ENCODE measurements at places on chromosomes 12 and 14.

GRCh38 chr14:56379956-56380355 lies 199.6 kb upstream of the TMEM260 start:
- no peak for DNase-seq

GRCh38 chr14:79502136-79502750 lies 709.1 kb downstream of the DIO2 start:
- no peak for DNase-seq

DNA sequence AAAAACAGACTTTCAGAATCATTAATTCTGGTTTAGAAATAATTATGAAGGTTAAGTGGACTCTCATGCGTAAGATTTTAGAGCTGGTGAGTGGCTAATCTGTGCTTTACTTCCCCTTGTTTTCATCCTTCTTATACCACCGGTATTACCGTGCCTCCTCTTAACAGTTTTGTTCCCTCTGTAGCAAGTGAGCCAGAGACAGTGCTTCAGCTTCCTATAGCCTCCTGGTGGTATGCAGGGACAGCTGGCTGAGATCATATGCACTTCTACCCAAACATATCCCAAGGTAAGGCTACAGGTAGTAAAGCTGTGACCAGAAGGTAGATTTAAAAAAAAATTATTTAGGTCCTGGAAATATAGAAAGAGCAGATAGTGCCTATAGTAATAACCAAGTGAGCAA lies 55.2 kb downstream of the PDE3A start:
- no peak for DNase-seq

DNA sequence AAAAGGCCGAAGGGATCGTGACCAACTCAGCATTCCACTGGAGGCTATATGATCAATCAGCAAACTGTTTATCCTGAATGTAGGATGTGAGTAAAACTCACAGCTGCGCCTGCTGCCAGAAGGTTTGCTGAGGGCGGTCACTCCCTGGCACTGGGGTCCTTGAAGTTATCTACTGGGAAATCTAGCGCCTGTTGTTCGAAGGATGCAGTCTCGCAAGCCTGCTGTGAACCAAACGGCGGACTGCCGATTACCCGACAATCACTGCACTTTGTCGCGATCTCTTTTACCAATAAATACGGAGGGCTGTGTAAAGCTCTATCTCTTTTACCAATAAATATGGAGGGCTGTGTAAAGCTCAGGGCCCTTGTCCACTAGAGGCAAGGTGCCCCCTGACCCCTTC lies 12.9 kb downstream of the DDX51 start:
- no peak for DNase-seq

DNA sequence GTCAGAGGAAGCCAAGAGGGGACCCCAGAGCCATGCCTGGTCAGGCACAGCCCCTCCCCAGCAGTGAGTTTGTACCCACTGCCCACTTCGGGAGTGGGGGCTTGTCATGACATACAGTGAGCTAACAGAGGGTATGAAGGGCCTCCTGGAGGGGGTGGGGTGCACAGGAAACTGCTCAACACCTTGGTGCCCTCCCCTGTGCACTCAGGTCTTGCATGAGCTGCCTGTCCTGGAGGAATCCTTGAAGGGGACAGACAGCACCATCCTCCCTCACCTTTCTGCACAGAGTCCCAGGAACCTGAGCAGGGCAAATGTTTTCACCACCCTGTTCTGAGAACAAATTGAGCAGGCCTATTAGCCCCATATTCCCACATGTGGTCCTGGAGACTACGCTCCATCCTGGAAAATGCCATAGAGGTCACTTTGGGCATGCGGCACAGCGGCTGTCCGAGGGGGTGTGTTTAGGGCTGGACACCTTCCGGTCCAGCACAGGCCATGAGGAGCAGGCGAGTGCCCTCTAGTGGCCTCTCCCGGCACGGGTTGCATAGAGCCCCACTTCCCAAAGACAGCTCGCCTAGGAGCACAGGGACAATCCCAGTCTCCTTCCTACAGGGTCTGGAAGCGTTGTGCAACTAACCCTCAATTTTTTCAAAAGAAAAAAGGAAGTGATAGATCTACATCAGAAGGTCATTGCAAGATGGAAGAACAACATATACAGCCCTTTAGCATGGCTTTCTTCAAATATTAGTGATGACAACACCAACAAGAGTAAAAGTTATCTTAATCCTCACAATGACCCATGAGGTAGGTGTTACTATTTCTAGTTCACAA lies 31.9 kb upstream of the ZFP36L1 start:
- peak; percentile 77 for DNase-seq

DNA sequence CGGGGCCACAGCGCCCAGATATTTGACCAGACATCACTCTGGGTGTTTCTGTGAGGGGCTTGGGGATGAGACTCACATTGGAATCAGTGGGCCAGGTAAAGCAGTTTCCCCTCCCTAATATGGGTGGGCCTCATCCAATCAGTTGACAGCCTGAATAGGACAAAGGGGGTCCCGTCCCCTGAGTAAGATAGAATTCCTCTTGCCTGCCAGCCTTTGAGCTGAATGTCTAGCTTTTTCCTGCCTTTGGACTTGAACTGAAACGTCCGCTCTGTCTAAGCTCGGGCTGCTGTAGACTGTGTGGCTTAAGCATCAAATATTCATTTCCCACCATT lies 88.8 kb upstream of the DIO3 start:
- DNase-seq: no peak

DNA sequence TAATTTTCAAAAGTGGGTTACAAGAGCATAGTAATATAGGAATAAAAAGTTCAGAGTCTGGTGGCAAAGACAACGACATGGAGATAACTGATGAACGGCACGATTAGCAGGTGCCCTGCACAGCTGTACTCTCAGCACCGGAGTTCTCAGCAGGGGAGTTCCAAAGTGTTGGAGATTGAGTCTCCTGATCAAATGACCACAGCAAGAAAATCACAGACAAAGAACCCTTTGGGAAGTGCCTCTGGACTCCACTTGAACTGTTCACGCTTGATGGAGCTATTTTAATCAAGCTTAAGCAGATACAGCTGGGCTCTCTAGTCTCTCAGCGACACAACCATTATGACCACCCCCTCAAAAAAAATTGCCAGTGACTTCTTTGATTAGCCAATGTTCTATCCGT lies 153.1 kb downstream of the ALG10B start:
- DNase-seq: no peak

DNA sequence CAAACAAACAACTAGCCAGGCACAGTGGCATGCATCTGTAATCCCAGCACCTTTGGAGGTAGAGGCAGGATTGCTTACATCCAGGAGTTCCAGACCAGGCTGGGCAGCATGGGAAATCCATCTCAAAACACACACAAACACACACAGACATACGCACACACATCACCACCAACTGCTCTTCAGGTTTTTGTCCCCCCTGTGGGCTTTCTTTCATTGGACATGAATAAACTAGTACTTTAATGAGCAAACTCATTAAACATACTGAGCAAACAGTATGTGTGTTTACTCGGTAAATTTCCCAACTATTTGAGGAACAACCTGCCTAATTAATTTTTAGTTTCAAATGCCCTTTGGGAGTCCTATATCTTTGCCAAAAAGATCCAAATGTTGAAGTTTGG lies 10.1 kb upstream of the RASSF3 start:
- no peak for DNase-seq

- DNase-seq: no peak
Measured at GRCh38 chr12:46342562-46343033, 30.0 kb downstream of the SLC38A2 start.

DNA sequence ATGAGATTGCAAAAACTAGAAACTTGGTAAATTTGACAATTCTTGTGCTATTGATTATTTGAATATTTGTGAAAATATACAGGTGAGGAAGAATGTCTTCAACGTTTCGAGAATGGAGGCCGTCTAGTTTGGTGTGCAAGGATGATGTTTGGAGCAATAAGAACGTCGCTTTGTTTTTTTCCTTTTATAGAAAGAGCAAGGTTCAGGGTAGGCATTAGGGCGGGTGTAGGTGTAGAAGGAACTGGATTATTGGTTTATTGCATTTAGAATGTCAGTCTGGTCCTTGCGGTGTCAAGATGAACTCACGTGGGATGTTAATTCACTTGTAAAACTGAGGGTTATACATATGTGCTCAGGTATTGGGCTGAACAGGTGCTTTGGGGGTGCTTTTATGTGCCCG lies 1.1 kb downstream of the RPS26 start:
- DNase-seq: no peak

DNA sequence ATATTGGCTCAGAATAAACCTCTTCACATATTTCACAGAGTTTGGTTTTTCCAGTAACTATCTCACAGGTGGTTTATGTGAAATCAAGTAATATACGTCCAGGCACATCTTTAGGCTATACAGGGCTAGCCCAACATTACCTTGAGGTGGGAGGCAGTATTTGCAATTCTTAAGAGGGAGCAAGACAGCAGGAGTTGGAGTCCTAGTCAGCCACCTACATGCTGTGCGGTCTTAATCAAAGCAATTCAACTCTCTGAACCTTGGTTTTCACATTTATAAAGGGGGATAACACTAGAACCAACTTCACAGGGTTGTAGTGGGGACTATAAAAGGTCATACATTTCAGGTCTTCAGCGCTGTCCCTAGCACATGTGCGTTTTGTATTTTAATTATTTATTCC lies 73.5 kb upstream of the FICD start:
- no peak for DNase-seq

- no peak for DNase-seq
Measured at GRCh38 chr12:103705927-103706326, 118.9 kb downstream of the STAB2 start.

GRCh38 chr12:67720351-67720856 lies 71.9 kb downstream of the DYRK2 start:
- peak; percentile 12 for DNase-seq

DNA sequence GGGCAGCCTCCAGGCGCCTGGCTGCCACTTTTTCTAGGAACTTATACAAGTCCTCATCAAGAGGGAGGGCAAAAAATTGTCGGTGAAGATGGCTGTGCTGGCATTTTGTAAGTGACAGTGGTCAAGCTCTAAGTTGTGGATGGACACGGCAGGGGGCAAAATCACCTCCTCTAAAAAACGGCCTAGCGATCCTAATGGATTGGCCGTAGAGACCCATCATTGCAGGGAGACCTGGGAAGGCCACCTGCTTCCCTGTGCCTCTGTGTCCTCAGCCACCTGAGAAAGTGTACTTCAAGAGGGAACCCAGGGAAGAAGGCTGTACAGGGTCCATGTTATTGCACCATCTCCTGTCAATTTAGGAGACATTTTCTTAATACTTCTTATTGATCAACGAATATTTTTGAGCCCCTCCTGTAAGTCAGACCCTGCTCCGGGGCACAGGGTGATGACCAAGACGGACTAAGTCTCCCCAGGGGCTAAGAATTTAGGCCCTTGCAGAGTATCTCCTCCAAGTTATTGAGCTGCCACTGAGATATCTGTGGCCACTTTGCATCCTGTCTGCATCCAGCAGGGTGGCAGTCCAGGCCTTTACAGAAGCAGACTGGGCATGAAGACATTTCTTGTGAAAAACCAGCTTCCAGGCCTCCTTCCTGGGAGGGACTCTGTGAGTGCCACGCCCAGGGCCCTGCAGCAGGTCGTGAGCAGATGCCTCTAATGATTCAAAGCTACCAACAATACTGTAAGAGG lies 40.5 kb downstream of the PSMA6 start:
- peak; percentile 77 for DNase-seq

DNA sequence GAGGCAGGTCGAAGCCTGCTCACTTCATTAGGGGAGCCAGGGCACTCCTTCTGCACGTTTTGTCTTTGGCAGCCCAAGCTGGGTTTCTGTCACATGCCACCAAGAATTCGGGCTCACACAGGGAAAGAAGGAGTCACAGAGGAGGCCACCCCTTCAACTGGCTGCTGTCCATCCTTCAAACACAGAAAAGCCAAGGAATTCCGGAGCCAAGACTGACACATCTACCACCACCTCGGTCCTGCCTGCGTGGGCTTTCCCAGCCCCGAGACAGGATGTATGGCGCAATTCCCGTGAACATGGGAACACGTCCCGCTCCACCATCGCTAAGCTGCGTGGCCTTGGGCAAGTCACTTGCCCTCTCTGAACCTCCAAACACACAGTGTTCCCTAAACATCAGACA lies 70.4 kb downstream of the NCOR2 start:
- peak; percentile 84 for DNase-seq

GRCh38 chr14:30223966-30224365 lies 296.3 kb upstream of the PRKD1 start:
- DNase-seq: no peak

- no peak for DNase-seq
Measured at GRCh38 chr12:68269779-68270178, 16.4 kb upstream of the IL22 start.

- no peak for DNase-seq
Measured at GRCh38 chr14:92437309-92437708, 76.3 kb upstream of the RIN3 start.

GRCh38 chr12:83865431-83865830 lies 1047.2 kb downstream of the SLC6A15 start:
- no peak for DNase-seq

- DNase-seq: no peak
Measured at GRCh38 chr12:13635709-13636108, 345.7 kb downstream of the GRIN2B start.

Measured in inflammatory macrophage treated with lipopolysaccharide for 1 hour (primary cell).